ENCODE measurements at places on chromosomes 2 and 18.

DNA sequence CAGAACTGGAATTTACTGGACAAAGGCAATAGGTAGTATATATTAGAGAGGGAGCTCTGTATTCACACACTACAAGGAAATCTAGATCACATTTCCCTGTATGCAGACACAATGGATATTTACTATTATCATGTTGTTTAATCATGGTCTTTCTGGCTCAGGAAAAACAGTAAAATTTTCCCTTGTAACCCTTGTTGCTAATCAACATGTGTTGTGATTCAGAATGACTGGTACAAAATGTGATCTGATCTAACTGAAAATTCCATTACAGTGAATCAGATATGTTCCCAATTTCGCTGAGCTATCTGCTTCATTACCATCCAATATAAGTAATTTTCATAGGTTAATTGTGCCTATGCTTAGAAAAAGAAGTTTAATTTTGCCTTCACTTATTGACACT is 1109.7 kb downstream of the LRP1B start:
- no peak for DNase-seq

- no peak for DNase-seq
Measured at GRCh38 chr2:100197631-100198153, 55.3 kb upstream of the AFF3 start.

- no peak for DNase-seq
Measured at GRCh38 chr2:120678926-120679325, 56.7 kb upstream of the GLI2 start.

DNA sequence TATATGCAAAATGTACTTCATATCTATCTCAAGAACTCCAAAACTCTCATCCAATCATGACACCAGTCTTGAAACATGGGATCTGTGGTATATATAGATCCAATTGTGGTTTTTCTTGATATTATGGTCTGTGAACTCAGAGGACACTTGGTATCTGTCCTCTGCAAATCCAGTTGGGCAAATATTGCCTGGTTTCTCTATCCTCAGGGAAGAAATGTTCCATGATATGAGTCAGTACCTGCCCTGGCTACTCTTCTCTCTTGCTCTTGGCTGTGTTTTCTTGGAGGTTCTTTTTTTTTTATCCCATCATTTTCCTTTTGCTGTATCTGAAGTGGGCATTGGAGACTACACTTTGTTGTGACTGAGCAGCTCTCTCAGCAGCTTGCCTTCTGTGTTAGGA is 10.9 kb downstream of the NBEAL1 start:
- no peak for DNase-seq

GRCh38 chr2:141062031-141062430 is 1068.8 kb downstream of the LRP1B start:
- DNase-seq, result no peak

- DNase-seq, result no peak
Measured at GRCh38 chr18:52190195-52190594, 149.8 kb upstream of the DCC start.

DNA sequence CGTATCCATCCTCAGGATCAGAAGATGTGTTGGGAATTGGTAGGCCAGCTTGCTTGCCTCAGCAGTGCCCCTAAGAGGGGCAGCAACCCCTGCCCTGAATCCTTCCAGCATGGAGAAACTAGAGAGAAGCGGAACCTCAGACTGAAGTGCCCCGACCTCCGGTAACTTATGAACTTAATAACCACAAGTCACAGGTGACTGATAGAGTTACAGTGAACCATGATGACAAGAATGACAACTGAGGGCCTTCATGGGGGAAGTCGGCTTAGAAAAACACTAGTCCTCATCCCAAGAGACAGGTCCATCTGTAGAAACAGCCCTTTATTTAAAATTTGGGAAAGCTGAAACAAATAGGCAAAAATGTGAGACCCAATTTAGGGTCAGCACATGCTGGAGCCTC is 42.5 kb upstream of the TMEM87B start:
- no peak for DNase-seq

DNA sequence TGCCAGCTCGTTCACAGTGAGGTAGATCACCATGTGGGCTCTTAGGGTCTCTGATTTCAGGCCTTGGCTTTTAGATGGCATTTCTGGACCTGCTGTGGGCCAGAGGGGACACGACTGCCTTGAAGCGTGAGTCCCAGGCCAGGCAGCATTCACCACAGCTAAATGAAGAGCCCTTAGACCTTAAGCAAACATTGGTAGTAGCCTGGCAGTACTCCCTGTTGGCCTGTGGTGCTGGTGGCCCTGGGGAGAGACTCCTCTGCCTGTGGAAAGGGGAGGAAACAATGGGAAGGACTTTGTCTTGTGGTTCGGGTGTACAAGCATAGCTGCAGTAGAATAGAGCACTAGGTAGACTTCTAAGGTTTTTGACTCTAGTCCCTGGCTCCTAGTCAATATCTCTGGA is 456.0 kb upstream of the DCC start:
- no peak for DNase-seq

DNA sequence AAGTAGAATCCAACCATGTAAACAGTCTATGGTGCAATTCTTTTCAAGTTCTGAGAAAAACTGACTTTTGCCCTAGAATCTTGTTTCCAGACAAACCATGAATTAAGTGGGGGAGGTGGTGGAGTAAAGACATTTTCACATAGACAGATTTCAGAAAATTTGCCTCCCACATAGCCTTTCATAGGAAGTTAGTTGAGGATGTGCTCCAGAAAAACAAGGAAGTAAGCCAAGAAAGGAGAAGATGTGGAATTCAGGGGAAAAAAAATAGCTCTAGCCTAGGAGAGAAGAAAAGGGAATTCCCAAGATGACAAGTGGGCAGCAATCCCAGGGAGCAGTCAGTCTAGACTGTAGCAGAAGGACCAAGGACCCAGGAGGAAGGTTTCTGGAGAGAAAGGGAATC is 17.4 kb downstream of the RUFY4 start:
- no peak for DNase-seq

DNA sequence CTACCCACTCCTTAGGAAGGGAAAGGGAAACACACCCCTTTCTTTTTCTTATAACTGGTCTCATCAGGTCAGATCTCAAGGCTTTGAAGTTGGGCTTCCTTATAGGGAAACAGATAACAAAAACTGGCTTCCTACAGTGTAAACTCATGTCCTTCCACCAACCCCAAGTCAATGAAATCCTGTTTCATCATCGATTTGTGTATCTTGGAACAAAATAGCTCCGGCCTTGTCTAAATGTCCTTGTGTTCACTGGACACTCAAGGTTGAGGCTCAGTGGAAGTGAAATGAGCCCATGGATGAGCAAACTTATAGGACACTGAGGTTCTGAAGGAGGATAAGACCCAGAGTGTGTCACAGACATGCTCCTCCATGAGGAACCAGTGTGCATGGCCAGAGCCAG is 156.1 kb upstream of the REV1 start:
- DNase-seq, result no peak

DNA sequence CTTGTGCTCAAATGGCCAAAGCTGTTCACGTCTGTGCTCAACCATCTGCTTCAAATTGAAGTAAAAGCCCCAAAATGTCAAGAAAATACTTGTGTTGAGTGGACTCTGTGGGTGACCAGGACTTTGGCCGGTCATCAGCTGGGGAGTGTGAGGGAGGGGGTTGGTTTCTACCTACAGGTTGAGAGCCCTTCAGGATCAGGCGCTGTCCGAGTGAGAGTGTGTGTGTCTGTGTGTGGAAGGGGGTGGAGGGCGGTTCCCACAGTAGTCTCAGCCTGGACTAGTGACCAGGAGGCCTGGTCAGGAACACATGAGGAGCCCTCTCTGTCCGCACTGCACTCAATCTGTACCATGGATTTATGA is 34.2 kb downstream of the ATOH8 start:
- no peak for DNase-seq

DNA sequence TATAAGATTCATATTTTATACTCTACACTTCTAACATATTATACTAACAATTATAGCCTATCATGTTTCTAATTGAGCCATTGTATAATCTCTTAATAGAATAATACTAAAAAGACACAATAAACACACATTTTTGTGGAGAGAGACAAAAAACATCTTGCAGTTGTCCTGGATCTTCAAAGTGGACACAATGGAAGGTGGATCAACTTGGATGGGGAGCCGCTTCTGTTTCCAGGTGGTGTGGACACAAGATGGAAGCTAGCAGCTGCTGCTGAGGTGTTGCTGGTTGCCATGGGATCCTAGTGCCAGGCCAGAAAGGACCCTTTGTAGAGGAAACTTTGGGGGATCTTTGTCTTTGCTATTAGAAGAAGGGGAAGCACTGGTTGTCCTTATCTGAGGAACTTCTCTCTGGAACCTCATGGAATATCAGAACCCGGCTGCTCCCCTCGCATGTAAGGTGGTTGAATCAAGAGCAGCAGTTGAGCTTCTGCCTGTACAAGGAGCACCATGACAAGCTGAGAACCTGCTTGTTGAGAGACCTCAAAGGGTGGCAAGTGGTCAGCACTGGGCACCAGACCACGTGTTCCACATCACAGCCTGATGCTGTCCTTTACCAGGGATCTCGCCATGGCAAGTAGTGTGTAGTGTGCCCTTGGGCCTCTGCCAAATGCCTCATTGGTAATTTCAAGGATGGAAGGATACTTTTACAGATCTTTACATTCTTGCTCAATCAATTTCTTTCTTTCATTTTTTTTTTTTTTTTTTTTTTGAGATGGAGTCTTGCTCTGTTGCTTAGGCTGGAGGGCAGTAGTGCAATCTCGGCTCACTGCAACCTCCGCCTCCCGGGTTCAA is 232.2 kb downstream of the MYCN start:
- DNase-seq, result no peak

- DNase-seq, result no peak
Measured at GRCh38 chr2:18690342-18690741, 101.0 kb upstream of the NT5C1B start.

DNA sequence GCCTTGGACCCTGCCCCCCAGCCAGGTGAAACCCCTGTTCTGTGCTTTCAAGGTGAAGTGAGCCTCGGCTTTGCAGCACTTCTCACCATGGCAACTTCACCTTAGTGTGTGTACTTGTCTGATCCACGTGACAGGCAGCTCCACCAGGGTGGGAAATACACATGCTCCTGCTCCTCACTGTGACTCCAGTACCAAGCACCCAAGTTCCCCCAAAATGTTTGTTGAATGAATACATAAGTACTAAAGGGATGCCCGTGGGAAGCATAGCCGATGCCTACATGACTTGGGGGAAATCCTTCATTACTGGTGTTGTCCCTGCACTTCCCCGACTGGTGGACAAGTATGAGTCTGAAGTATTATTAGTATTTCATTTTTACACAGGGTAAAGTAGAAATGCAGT is 41.8 kb upstream of the GBX2 start:
- no peak for DNase-seq

GRCh38 chr2:203061346-203061745 is 46.7 kb downstream of the NBEAL1 start:
- DNase-seq, result no peak

DNA sequence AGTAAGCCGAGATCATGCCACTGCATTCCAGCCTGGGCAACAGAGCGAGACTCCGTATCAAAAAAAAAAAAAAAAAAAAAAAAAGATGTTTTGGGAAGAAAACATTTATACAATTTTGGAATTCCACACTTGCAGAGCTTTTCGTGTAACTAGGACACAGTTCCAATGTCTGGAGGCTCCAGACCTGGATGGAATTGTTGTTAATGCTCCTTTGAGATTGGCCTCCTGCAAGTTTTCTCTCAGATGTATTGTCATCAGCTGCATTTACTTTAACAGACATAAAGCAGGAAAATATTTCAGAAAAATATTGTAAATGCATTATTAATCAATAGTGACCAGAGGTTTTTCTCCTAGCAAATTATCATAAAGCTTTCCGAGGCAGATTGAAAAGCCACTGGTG is 124.1 kb downstream of the RBM43 start:
- DNase-seq, result no peak

DNA sequence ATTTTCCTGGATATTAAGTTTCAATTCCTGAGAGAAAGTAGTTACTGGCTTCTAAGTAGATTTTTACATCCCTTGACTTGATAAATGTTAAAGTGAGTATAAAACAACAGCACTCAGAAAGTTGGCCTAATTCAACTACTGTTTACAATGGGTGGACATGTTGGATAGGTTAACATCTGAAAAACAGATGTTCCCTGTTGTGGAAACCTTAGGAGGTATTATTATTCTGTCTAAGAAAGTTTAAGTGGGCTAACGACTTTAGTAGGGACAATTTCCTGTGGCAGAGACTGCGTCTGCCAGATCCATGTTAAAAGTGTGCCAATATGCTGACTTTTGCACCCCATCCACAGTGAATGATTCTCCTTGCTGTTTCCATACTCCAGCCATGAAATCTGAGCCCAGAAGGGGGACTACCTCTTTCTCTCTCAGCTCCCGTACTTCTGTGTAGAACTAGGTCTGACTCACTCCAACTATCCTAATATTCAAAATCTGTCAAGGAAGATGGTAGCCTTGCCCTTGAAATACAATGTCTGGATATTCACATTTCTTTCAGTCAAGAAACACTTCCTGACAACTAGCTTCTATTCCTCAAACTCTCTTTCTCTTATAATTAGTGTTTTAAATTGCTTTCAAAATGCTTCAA is 327.5 kb upstream of the HNRNPA3 start:
- no peak for DNase-seq

DNA sequence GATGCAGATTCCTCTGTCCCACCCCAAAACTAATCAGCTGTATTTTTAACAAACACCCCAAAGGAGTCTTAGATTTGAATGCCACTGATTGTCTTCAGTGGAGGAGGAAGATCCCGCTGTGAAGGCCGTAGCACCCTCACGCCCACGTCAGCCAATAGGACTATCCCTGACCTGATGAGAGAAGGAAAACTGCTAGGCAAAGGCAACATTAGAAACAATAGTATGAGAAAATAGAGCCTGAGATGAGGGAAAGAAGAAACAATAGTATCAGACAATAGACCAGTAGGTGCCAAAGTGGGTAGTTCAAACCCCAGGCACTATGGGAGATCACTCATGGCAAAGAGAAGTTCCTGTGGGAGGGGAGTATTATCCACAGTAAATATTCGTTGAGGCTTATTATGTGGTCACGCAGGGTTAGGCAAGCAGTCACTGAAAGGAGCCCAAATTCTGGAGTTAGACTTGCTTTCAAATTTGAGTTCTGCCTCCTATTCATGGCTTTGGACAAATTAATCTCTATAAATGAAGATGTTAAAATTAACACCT is 2.8 kb downstream of the PCBP1 start:
- DNase-seq, result no peak

- no peak for DNase-seq
Measured at GRCh38 chr2:51165534-51166260, 133.8 kb upstream of the NRXN1 start.

DNA sequence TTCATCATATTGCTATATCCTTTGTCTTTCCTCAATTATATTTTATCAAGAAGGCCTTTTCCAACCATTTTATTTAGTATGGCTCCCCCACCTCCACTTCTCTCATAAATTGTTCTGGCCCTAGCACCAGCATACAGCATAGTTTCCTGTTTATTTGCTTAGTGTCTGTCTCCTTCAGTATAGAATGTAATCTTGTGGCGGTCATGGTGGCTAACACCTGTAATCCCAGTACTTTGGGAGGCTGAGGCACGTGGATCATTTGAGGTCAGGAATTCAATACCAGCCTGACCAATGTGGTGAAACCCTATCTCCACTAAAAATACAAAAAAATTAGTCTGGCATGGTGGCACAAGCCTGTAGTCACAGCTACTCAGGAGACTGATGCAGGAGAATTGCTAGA is 39.6 kb upstream of the CLASP1 start:
- no peak for DNase-seq

- no peak for DNase-seq
Measured at GRCh38 chr2:133856678-133857077, 288.4 kb upstream of the NCKAP5 start.

GRCh38 chr2:174573621-174574081 is 24.0 kb downstream of the WIPF1 start:
- DNase-seq, result no peak
